Chondrocyte (in vitro differentiated cells): ENCODE measurements at places on chromosomes 7 and 10. TPM values are rescaled to one million over a fixed set of nuclear protein-coding genes. Genes with fewer than 3 reads are reported as not detected.

DNA sequence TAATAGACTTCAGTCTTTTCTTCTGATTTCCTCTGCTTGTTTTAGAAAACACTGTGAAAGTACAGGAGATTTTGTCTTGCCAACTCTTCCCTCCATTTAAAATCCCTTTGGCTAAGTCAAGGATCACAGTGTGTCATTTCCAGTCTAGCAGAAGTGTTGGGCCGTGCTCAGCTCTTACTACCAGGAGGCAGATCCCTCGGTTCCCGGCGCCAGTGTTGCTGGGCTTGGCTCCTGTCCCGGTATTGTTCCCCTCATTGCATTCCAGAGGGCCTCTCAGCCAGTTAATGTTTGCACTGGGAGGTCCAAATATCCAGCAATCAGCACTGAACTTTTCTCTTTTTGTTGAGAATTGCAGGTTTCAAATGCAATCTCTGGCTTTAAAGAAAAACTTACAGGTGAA, 612.1 kb upstream of the MGMT start:
- H3K4me3 ChIP-seq = no peak overlapping the region
- no peaks in the 10 kb centered on the region for H3K27me3 ChIP-seq
- peaks cover 9% of the 10 kb centered on the region for H3K4me1 ChIP-seq
- no peak overlapping the region for H3K27ac ChIP-seq
- DNase-seq = no peak

- H3K4me3 ChIP-seq = no peak overlapping the region
- no peaks in the 10 kb centered on the region for H3K36me3 ChIP-seq
- peaks cover 1% of the 10 kb centered on the region for H3K27me3 ChIP-seq
- no peak overlapping the region for H3K27ac ChIP-seq
- no peak for DNase-seq
- peaks cover 28% of the 10 kb centered on the region for H3K4me1 ChIP-seq
These were observed 25.8 kb upstream of the NANOS1 start for GRCh38 chr10:119003572-119004289.

GRCh38 chr10:130637089-130637676, 501.0 kb downstream of the GLRX3 start:
- H3K27me3 ChIP-seq = no peaks in the 10 kb centered on the region
- H3K27ac ChIP-seq = no peak overlapping the region
- no peaks in the 10 kb centered on the region for H3K36me3 ChIP-seq
- no peak for DNase-seq
- no peaks in the 10 kb centered on the region for H3K4me1 ChIP-seq

The TSPAN12 gene
- 6.8 to 10.5 TPM (median 7.8 TPM) in 3 replicates for total RNA-seq

The SEMA3A gene
- 0.36 to 0.87 TPM (median 0.65 TPM) in 3 replicates for total RNA-seq

The PIP gene
- not detected in 3 replicates for total RNA-seq

The ARHGEF35 gene
- 0.75 to 2.7 TPM (median 2.0 TPM) in 3 replicates for total RNA-seq
